ENCODE measurements at places on chromosomes 16 and 17. TPM values are rescaled to one million over a fixed set of nuclear protein-coding genes. Genes with fewer than 3 reads are reported as not detected.

Gene MSLN
- 4.2 TPM for total RNA-seq

Gene MYO15A
- total RNA-seq = 0.31 TPM

Gene KRTAP16-1
- total RNA-seq = not detected

Gene AATK
- 0.17 TPM for total RNA-seq

Gene PERCC1
- total RNA-seq = not detected

Gene ABCA9
- total RNA-seq = not detected

Gene ENDOV
- total RNA-seq = 46.8 TPM

Gene PNPO
- total RNA-seq = 20.5 TPM

Gene GINS2
- total RNA-seq = 30.1 TPM

Gene ASPHD1
- 23.7 TPM for total RNA-seq

Gene CSF3
- 0.21 TPM for total RNA-seq

Gene KRTAP9-4
- not detected for total RNA-seq
